ENCODE measurements at places on chromosomes 16 and 17. TPM values are rescaled to one million over a fixed set of nuclear protein-coding genes. Genes with fewer than 3 reads are reported as not detected.
A peak's percentile ranks its signal among the peaks of the same experiment; 100 is the strongest.

CCL18 gene
- 21.5 TPM for total RNA-seq

DNA sequence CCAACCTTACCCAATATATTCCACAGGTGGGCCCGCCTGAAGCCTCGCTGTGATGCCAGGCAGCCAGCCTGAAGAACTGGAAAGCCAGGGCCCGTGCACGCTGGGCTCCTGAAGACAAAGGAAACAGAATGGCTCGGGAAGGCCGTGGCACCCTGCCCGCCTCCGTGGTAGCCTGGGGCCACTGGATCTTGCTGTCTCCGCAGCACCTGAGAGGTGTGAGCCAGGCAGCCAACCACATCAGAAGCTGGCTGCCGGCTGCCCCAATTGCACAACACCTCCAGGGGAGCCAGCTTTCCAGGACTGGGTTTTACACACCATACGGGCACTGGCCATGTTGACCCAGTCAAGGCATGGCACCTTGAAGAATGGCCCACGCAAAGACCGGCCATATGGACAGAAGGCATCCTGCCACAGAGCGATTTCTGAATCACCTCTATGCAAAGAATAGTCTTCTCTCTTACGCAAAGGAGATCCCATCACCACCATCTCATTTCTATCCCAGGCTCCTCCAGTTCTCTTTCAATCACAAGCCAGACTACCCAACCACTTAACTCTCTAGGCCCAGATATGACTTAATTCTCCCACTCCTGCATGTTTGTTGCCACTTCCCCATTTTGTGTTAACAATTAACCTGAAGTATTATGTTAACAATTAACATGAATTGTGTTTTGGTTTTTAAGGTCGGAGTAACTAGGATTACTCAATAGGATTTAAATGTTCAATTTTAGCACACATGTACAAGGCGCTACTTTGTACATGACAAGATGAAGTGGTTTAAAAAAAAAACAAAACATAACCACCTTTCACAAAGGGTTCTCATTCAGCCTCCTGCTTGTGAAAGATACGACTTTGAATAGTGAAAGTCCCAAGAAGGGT lies 32.1 kb downstream of the ZFHX3 start:
- no peak for DNase-seq

CSH2 gene
- total RNA-seq: not detected

DNA sequence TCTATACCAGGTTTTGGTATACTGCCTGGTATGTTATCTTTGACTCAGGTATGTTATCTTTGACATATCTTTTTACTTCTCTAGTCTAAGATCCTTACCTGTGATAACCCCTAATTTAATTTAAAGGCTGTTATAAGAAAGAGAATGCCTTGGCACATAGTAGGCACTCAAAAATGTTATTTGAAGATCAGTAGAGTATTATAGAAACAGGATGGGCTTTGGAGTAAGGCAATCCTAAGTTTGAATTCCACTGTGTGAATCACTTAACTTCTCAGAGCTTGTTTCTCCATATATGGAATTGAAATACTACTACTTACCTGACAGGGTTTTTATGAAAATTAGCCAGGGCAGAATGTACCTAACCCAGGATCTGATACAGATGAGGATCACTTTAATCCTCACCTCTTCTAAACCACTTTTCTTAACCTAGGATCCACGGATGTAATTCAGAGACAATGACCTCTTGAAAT lies 1.2 kb downstream of the BRIP1 start:
- DNase-seq: no peak

PERCC1 gene
- 1.9 TPM for total RNA-seq

GRCh38 chr16:17744921-17745572 lies 274.3 kb upstream of the XYLT1 start:
- DNase-seq: no peak

APOBR gene
- 11.5 TPM for total RNA-seq

BCL6B gene
- 11.2 TPM for total RNA-seq

GRCh38 chr17:1486802-1487695 lies 5.4 kb downstream of the MYO1C start:
- peak; percentile 58 for DNase-seq

DNA sequence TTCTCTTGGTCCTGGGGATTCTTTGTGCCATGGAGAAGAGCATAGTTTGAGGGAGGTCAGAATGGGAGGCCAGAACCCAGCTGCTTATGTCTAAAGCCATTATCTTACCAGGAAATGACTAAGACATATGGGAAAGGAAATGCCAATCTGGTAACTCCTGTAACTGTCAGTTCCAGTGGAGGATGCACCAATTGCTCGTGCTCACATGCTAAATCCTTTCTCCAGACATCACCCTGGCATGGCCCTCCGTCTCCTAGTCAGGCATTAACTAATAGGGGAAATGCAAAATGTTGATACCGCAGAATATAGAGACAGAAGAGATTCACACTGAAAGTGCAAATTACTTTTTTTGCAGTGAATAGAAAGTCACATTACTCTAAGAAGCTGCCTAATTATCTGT lies 255.6 kb upstream of the HSBP1 start:
- no peak for DNase-seq

GRCh38 chr16:76243620-76244019 lies 33.6 kb upstream of the CNTNAP4 start:
- DNase-seq: no peak

VEZF1 gene
- total RNA-seq: 45.4 TPM

- DNase-seq: no peak
Measured at GRCh38 chr17:47875011-47875985, 20.7 kb upstream of the SP2 start.

- no peak for DNase-seq
Measured at GRCh38 chr17:45338023-45338781, 21.4 kb upstream of the MAP3K14 start.

- peak; percentile 18 for DNase-seq
Measured at GRCh38 chr16:57482845-57483545, 3.3 kb downstream of the DOK4 start.

NTN3 gene
- 0.28 TPM for total RNA-seq

DNA sequence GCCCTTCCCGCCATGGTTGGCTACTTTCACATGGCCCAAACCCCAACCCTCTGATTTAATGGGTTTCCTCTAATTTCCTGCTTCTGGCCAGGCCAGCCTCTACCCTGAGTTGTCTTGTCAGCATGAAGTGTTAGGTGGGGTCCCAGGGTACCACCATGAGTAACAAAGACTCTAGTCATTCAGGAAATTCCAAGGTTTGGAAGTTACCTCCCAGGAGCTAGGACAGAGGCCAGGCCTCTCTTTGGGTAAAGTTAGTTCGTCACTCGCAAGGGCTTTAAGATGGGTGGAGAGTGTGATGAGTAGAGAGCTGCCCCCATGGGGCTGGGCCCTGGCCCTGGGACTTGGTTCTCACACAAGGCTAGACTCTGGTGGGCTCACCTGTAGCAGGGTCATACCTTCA lies 54.6 kb downstream of the PLD6 start:
- DNase-seq: no peak

WRAP53 gene
- 6.8 TPM for total RNA-seq

- DNase-seq: no peak
Measured at GRCh38 chr16:27217256-27217655, 13.9 kb downstream of the KDM8 start.

GRCh38 chr16:4833584-4833983 lies 13.5 kb downstream of the GLYR1 start:
- DNase-seq: no peak

DNA sequence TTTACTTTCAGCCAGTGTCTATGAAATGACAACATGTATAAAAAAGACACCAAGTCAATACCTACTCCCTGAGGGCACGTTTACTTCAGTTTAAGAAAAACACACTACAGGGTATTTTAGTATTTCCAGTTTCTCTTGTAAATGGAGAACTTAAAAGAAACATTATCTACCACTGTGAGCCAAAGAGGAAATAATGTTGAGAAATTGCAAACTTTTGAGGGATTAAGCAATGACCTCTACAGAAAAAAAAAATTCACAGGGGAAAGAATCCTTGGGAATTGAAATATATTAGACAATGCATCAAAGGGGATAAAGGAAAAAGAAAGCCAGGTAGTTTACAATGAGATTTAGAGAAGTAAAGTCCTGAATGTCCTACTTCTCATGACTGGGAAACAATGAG lies 126.0 kb downstream of the KCNJ2 start:
- DNase-seq: no peak

CRYBA1 gene
- not detected for total RNA-seq

PRAC1 gene
- total RNA-seq: not detected

DNA sequence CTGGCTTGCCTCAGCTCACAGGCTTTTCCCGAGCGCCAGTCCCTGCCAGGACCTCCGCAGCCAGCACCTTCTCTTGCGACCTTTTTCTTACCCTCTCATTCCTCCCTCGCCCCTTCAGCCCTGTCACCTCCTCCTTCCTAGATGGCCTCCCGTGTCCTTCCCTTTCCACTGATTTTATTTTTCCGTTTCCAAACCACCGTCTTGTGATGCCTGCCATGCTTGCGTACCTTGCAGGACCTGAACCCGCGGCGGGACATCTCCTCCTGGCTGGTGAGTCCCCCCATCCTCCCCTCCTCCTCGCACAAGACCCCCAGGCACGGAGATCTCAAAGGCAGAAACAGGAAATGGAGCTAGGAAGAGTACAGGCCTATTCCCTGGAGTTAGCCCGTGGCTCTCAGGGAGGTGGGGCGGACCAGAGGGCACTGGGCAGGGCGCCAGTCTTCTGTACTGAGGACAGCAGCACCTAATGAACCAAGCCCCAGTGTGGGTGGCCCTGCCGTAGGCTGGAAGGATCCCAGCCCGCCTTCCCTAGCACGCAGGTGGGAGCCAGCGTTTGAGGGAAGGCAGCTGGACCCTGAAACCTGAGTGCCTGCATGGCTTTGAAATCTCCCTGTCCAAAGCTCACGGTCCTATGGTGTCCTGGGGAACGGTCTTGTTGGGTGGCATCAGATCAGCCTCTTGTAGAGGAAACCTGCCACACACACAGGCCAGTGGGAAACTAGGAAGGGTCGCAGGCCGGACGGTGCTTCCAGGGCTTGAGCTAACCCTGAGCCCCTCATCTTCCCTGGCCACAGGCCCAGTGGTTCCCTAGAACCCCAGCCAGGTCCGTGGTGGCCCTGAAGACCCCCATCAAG lies 612 bp downstream of the CISD3 start:
- no peak for DNase-seq

- no peak for DNase-seq
Measured at GRCh38 chr17:67620636-67621035, 97.1 kb upstream of the NOL11 start.

KRTAP4-6 gene
- total RNA-seq: not detected

DNA sequence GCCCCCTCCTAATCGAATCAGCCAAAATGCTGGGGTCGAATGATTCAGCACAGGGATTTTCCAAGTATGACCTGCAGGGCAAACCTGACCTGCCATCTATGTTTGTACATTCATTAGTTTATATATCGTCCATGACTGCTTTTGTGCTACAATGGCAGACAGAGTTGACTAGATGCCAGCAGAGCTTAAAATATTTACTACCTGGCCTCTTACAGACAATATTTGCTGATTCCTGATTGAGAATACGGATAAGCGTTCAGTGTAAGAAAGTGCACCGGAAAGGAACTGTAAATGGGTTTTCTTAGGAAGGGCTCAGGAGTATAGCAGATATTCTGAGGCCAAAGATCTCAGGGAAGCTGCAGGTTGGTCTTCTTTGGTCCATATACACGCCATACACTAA lies 11.7 kb upstream of the TOM1L1 start:
- no peak for DNase-seq

- no peak for DNase-seq
Measured at GRCh38 chr16:67843343-67843765, 1.2 kb downstream of the THAP11 start.

SPATA32 gene
- total RNA-seq: 0.65 TPM

GRCh38 chr16:86059253-86060171 lies 160.6 kb downstream of the IRF8 start:
- DNase-seq: no peak

DNA sequence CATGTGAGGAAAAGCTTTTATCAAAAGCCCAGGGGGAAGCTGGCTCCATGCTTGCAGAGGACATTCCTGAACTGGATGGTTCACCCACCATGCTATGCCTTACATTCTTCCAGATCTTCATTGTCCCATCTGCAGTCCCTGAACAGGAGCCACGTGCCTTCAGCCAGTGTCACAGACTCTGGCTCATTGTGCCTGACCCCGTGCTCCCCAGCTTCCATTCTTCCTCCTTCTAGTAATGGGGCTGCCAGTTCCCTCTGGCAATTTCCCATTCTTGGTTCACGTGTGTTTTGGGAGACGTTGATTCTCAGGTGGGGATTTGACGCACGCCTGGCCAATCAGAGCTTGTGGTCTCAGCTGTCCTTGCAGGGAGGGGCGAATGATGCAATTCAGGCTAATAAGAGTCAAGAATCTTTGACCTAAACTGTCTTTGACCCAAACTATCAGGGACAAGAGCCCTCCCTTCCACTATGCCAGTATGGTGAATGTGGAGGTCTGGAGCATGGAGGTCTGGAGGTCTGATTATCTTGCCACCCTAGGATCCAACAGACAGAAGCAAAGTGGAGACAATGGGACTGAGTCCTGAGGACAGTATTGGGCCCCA lies 52.7 kb downstream of the IRX6 start:
- no peak for DNase-seq

DNA sequence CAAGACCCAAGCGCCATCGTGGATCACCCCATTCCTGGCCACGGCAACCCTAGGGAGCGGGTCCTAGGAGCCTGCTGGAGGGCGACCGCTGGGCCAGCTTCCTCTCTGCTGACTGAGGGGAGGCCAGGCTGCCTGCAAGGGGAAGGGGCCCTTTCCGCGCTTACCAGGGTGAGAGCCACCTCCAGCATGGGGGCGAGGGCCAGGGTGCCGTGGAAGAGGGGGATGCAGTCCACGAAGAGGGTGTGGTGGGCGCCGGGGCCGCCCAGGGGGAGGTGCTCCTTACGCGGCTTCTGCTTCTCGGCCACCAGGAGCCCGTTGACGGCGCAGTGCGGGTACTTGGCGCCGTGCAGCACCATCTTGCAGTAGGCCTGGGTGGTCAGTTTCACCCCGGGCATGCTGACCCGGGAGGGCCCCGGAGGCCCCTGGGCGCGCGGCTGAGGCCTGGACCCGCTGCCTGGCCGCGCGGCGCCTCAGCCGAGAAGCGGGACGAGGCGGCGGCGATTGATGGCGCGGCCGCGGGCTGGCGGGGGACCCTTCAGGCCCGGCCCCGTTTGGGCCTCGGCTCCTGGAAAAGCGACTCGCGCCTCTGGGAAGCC lies 345 bp downstream of the EMC8 start:
- DNase-seq: no peak

DNA sequence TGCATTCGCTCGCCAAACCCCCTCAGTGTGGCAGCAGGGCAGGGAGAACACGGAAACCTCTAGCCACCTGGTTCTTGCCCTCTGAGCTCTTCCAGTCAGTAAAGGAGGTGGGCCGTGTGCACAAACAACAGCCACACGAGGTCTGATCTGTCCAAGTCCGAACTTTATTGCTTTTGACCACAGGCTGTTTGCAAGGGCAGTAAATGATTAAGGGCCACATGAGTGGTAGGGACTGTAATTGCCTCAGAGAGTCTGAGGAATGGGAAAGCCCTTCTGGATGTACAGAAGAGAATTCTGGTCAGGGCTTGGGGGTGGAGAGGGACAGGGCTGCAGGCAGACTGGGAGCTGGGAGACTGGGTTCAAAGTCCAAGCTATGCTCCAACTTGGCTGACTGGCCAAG lies 75.7 kb upstream of the LHX1 start:
- DNase-seq: no peak

Measured in omental fat pad (tissue), 4 donors.